ACHN (cell line): ENCODE measurements at places on chromosomes 5 and 9.

DNA sequence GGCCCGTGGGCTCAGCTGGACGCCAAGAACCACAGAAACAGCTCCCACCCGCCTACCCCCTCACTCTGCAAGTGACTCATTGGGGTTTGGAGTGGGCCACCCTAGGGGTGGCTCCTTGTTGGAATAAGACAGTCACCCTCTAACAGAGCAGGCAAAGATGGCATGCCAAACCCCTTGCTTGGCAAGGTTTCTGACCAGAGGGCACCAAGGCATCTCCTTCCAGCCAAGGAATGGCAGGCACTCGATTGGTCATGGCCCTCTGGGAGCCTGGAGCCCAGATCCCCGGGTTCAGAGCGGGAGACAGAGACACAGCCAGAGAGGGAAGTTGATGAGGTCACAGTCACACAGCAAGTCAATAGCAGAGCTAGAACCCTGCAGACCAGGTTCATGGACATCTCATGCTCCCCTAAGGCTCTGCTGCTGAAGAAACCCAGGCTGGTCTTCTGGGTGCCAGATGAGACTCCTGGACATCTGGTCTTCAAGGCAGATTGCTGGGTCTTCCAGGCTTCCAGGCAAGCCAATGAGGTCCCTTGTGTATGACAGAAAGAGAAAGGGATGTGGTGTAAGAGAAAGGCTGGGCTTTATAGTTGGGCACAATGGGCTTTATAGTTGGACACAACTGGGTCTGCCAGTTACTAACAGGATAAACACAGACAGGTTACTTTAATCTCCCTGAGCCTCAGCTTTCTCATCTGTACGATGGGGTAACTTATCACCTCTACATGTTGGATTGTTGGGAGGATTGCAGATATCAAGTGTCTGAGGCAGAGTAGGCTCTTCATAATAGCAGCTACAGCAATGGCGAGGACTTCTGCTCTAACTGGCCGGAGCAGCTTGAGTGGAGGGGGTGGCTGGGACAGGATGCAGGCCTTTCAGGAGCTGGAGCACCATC, 23.3 kb upstream of the KIF12 start:
- no peak for DNase-seq

DNA sequence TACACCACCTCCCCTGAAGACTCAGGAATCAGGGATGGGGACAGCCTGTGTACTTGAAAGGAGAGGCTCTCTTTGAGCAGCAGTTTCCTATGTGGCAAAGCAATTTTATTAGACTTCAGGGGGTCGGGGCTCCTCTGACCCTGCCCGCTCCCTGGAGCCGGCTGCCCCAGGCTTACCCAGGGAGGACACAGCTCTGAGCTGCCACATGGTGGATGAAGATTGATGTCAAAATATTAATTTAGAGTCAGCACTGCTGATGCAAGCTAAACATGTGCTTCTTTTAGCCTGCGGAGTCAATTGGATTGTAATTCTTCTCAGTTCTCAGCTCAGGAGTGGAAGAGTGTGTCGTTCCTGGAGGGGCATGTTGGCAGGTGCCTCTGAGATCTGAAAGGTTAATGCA, 606.1 kb downstream of the KIF4B start:
- DNase-seq = no peak

DNA sequence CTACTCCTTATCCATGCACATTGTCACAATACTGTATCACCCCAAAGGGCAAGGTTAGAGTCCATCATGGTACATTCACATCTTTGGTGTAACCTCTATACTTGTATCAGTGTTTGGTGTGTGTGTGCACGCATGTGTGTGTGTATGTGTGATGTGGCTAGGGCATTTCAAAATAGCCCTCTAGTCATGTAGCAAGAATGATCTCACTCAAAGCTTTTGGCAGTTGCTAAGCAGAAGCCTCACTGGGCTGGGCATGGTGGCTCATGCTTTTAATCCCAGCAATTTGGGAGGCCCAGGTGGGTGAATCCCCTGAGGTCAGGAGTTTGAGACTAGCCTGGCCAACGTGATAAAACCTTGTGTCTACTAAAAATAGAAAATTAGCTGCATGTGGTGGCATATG, 245.3 kb downstream of the ADGRV1 start:
- no peak for DNase-seq

GRCh38 chr5:78765756-78766411, 117.3 kb upstream of the LHFPL2 start:
- no peak for DNase-seq

DNA sequence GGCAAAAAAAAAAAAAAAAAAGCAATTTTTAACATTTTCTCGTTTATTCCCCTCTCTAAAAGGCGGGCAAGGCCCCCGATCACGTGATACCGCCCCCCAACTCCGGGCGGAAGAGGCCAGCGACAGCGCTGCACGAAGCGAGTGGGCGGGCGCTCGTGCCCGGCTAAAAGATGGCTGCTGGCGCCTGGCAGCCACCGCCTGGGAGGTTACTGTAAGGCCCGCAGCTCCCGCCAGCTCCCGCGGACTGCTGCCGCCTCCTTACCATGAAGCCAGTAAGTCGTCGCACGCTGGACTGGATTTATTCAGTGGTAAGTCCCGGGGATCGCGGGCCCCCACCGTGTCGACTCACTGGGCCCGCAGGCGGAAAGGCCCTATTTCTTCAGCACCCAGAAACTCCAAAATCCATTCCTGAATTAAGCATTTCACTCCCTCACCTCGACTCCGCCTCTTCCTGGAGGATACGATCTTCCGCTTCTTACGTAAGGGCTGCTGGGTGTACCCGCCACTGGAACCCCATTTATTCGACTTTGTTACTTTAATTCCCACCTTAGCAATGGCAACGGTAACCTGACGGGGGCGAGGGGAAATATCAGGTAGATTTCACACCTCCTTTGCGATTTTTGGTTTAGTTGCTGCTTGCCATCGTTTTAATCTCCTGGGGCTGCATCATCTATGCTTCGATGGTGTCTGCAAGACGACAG, at the start of the genes SMIM27 and TOPORS:
Gene SMIM27, plus strand, starts transcription at position 156 of the 701 bp plus-strand sequence. Its CDS starts 108 bp downstream, at position 264.
Gene TOPORS, minus strand, starts transcription at position 415 of the 701 bp plus-strand sequence. Its CDS starts 150 bp downstream, at position 265.
- DNase-seq = peak; percentile 87

DNA sequence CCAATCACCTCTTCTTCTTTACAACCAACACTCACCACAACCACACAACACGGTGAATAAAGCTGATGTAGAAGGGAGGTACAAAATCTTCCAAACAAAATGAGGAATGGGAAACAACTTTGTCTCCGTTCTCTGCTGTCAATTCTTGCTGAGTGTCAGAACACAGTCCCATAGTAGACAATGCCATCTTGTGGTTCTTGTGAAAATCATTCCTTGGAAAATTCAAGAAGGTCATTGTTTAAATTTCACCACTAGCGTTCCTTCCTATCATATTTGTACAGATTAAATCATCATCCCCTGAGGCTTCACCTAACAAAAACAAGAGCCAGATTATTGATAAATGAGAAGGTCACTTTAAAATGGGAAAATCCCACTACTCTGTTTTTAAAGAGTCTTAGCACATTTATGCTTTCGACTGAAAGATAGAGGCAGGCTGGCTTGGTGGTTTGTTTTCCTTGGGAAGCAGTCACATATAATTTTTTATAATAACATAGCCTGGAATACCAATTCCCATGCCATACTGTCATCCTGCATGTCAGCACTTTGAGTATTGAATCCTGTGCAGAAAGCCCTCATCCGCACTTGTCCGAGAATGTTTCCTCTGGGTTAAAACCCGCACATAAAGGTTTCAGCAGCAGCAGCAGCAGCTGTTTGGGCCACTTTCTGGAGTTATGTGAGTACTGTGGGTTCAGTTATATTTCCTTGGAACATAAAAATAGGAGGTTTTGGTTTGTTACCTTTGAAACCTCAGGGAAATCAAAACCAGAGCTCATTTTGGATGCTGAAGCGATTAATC, 395.0 kb upstream of the SMARCA2 start:
- DNase-seq = peak; percentile 14

DNA sequence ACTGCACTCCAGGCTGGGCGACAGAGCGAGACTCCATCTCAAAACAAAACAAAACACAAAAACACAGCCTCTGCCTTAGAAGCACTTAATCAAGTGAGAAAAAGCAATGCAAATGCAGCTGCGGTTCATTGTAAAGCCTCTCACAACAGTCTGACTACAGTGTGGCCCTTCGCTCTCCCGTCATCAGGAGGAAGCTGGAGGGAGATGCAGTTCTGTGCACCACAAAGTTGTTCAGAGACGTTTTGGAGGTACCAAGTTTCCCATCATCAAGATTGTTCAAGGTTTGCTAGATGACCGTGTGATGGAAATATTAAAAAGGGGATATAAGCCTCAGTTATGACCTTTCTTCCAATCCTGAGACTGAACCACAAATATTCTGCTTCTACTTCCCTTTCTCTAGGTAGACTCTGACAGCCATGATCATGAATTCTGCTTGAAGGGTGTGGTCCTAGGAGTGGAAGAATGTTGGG, 40.9 kb downstream of the SEC61B start:
- no peak for DNase-seq

- DNase-seq = no peak
Measured at GRCh38 chr5:124754206-124754927, 7.9 kb upstream of the ZNF608 start.

DNA sequence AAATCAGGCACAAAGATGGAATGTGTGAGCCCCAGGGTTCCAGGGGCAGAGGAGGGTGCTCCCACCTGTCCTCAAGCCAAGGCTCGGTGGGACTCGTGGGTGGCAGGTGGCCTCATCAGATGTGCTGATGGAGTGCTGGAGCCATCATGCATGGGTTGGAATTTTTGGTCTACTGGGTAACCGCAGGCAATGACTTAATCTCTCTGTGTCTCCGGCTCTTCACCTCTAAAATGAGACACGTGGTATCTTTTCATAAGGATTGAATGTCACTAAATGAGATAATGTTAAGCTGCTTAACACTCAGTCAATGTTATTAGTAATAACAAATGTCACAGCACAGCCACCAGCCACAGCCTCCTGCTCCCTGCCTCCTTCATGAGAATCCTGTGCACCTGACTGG, 245.5 kb downstream of the HSPA4 start:
- DNase-seq = no peak

- no peak for DNase-seq
Measured at GRCh38 chr9:93122721-93123221, 11.3 kb downstream of the NINJ1 start.

DNA sequence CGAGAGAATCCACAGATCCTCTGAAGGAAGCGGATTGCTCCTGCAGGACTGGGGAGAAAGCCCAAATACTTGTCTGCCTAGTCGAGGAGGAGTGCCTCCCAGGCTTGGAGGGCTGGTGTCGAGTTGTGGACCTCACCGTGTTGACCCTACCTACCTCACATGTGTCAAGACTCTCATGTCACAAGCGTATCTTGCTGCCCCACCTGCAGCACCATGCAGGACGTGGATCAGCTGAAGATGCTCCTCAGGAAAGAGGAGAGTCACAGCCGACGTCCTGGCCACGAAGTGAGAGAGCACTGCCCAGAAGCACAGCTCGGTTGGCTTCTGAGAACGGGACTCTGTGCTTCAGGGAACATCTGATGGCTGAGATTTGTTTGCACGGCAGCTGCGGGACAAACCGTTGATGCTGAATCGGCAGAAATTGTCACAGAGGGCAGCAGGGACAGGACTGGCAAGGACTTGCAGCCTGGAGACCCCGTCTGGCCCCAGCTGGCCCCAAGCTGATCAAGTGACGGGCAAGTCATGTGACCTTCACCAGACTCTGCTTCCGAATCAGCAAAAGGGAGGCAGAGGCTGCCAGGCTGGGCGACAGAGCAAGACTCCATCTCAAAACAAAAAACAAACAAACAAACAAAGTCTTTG, 119.1 kb upstream of the ITGA1 start:
- DNase-seq = no peak

DNA sequence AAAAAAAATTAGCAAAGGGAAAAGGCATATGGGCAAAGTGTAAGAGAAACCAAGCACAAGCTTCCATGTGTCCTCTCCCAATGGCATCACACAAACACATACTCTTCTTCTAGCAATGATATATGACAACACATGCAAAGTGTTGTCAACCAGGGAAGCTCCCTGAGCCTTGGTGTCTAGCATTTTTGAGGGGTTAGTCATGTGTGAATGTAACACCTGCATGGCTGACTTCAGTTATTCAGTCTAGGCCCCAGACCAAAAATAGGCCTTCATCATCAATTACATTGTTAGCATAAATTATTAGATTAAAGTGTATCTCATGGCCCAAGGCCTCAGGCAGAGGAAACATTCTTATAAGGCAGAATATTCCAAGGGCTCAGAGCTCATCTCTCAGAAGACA, 450.0 kb downstream of the TLE1 start:
- no peak for DNase-seq

DNA sequence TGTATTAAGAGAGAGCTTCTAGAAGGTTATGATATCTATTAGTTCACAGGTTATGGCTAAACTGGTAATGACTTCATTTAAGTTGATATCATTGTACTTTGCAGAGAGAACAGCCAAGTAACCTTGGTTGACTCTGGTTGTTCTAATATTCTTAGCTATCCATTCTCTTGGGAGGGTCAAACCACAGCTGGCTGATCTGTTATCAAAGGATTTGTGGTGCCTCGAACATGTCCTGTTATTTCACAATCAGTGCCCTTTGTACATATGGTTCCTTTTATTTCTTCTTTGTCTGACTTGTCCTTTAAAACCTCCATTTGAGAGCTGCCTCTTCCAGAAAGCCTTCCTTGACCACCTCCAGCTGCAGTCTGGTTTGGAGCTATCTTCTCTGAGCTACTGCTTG, 61.7 kb downstream of the PDE8B start:
- no peak for DNase-seq

GRCh38 chr5:143014017-143014651, 244.0 kb downstream of the ARHGAP26 start:
- DNase-seq = peak; percentile 37

DNA sequence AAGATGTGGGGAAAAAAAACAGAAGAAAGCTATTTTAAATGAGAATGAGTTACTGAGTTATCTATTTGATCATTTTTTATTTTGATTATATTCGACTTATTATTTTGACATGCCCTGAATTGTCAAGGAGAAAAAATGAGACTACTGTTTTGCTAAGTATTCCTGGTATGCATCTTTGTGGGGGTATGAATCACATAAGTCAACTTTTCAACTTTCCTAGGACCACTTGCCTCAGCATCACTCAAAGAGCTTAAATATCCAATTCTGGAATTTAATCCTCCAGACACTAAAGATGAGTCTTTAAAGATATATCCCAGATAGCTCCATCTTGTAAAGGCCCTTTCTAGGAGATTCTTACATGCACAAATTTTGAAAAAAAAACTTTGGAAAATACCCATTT, 17.4 kb upstream of the SPDL1 start:
- no peak for DNase-seq

- DNase-seq = no peak
Measured at GRCh38 chr9:25703701-25704357, 25.6 kb upstream of the TUSC1 start.
